GM12891 (cell line): ENCODE measurements at places on chromosomes 2 and 18.
A peak's percentile ranks its signal among the peaks of the same experiment; 100 is the strongest.

- DNase-seq, result no peak
Observed at GRCh38 chr2:203989521-203989920, 53.0 kb downstream of the ICOS start.

- no peak for DNase-seq
Observed at GRCh38 chr2:69917852-69918251, 2.9 kb downstream of the MXD1 start.

DNA sequence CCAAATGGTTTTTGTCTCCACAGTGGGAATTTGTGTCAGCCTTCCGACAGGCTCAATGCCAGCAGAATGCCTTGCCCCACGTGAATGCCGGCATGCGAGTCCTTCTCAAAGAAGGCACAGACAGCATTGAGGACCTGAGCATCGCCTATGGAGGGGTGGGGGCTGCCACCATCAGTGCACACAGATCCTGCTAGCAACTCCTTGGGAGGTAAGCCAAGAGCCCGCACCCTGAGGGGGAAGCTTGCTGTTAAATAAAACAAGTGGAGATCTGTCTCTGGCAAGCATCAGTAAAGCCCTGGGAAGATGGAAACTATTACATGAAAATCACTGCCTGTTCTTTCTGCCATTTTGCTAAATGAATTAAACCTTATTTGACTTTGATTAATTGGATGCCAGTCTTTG, 67.5 kb upstream of the BZW1 start:
- no peak for DNase-seq

GRCh38 chr2:235613649-235614048, 119.8 kb downstream of the AGAP1 start:
- no peak for DNase-seq

GRCh38 chr2:42725657-42726056, 38.3 kb downstream of the OXER1 start:
- DNase-seq, result no peak

DNA sequence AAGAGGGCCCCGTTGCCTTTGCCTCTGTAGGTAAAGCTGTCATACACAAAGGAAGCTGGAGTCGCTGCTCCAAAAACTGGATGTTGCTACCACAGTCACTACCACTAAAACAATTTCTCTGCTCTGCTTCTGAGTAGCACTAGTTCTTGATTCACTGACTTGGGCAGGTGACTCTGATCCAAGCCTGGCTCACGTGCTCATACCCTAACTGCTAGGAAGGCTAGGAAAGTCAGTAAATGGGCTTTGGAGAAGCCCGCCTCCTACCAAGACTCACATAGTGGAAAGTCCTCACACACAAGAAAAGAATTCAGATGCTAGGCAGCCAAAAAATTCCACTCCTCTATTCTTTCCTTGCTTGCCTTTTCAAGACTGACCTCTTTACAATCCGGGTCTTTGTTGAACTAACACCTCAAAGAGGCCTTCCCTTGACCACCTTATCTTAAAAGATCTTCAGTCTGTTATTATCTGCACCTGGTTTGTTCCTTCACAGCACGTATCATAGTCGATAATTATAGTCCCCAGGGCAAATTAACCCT, 11.4 kb upstream of the DYNC1I2 start:
- no peak for DNase-seq

GRCh38 chr2:229642371-229642770, 72.0 kb downstream of the DNER start:
- no peak for DNase-seq

DNA sequence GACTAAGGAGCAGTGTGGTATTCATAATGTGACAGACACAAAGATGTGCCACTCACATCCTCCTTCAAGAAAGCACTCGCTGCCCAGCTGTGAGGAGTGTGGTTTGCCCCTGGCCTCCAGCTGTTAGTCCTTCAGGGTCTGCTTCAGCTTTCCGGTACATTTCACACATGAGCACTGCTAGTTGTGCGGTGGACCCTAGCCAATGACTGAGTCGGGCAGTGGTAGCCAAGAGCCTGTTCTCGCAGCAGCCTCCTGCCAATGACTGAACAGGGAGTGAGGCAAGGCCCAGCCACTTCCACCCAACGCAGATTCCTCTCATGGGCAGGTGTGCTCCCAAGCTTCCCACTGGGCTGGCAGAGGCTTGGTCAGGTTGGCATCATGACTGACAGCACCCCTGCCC, 254.3 kb downstream of the RBM43 start:
- DNase-seq, result no peak

- no peak for DNase-seq
Observed at GRCh38 chr2:102460467-102460866, 12.6 kb upstream of the SLC9A4 start.

- DNase-seq, result peak; percentile 6
Observed at GRCh38 chr2:195961873-195962272, 106.8 kb downstream of the DNAH7 start.

DNA sequence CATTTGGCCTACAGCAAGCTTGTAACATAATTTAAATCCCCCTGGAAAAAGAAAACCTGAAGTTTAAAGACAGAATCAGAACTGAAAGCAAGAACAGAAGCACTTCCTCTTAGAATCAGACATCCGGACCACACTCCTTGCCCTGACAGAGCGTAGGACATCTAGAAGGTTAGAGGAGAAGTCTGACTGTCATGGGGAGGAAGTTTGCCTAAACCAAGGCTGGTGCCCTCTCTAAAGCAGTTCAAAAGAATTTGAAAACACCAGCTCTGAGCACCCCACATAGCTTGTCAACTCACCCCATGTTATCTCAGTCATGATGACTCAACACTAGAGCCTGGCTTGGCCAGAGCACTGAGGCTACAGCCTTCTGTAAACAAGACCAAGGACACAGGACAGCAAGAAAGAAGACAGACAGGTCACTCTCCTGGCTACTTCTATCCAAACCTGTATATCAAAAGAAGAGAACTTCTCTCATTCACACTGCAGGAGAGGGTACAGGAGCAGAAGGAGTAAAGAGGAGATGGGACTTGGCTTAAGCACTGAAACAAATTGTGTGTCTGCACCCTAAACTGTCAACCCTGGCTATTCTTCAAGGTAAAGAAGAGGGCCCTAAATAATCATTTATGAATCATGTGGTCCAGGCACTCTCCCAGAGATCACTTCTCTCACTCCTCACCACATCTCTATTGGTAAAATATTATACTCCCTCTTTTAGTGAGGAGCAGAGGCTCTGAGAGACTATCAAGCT, 198.6 kb downstream of the MEMO1 start:
- DNase-seq, result peak; percentile 56

GRCh38 chr18:38241216-38241615, 675.6 kb upstream of the CELF4 start:
- no peak for DNase-seq

DNA sequence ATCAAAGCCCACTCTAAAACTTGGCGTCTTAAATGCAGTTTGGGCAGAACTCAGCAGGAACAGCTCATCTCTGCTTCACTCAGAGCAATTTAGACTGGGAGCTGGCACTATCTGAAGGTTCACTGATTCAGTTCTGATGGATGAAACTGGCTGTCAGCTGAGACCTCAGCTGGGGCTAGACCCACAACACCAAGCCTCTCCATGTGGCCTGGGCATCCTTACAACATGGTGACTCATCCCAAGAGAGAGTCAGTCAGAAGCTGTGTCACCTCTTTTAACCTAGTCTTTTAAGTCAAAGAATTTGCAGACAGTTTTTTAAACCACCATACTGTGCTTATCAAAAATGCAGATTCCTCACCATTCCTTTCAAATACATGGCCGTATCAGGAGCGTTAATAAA, 62.6 kb upstream of the ZNF397 start:
- DNase-seq, result no peak

- DNase-seq, result no peak
Observed at GRCh38 chr2:28321426-28321825, 71.2 kb upstream of the FOSL2 start.

DNA sequence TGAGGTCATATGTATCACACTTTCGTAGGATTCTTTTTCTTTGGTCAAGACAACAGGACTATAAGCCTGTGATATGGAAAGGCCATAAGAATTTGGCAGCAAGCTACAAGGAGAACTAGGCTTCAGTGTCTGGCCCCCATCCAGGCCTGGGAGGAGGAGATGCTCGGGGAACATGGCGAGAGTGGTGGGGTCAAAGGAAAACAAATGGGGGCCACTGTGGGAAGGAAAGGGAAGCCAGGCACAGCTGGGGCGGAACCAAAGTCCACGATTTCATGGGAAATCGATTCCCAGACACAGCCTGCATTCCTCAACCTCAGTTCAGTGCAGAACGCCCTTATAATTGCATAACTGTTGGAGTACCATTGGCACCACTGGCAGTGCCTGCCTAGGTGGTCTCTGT, 58.2 kb downstream of the MBP start:
- DNase-seq, result no peak

GRCh38 chr2:24409700-24410556, 49.6 kb upstream of the ITSN2 start:
- peak; percentile 46 for DNase-seq

- peak; percentile 75 for DNase-seq
Observed at GRCh38 chr2:240595381-240596079, 9.0 kb downstream of the CAPN10 start.

DNA sequence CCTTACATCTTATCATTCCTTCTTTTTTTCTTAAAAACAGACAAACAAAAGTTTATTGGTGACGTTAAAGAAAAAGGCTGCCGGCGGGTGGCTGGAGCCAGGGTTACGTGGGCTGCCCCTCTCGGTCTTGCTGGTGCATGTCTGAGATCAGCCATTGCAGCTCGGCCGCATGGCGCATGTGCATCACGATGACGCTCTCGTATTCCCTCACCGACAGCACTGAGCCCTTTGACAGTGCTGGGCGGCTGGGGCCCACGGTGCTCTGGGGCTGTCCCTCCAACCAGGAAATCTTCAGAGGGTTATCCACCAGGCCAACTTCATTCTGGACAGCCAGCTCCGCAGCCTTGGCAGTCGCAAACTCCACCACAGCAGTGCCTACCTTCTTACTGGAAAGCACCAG, 1081.8 kb upstream of the TMEFF2 start:
- DNase-seq, result no peak

DNA sequence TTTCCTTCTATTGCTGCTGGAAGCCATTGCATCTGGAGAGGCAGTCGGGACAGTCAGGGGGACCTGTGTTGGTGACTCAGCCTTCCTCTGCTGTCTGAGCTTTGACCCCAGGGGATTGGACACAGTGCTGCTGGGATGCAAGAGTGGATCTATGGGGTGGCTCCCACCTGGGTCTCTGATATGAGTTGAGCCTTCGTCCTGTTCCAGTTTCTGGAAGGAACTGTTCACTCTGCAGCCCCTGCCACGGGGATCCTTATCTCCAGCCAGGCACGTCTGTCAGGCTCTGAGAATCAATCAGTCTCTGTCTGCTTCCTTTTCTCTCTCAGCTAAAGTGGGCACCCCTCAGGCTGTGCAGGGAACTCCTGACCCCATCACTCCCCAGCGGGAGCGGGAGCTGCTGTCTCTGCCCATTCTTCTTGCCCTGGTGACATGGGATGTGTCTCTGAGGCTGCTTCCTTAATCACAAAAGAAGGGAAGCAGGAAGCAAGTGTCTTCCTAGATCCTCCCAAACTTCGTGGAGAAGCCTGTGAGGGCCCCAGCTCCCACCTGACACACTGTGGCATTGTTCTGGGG, 51.7 kb downstream of the ARHGAP28 start:
- no peak for DNase-seq

GRCh38 chr2:177675350-177675821, 282.8 kb downstream of the AGPS start:
- DNase-seq, result no peak

GRCh38 chr2:10393640-10393982, 54.5 kb downstream of the ODC1 start:
- no peak for DNase-seq

DNA sequence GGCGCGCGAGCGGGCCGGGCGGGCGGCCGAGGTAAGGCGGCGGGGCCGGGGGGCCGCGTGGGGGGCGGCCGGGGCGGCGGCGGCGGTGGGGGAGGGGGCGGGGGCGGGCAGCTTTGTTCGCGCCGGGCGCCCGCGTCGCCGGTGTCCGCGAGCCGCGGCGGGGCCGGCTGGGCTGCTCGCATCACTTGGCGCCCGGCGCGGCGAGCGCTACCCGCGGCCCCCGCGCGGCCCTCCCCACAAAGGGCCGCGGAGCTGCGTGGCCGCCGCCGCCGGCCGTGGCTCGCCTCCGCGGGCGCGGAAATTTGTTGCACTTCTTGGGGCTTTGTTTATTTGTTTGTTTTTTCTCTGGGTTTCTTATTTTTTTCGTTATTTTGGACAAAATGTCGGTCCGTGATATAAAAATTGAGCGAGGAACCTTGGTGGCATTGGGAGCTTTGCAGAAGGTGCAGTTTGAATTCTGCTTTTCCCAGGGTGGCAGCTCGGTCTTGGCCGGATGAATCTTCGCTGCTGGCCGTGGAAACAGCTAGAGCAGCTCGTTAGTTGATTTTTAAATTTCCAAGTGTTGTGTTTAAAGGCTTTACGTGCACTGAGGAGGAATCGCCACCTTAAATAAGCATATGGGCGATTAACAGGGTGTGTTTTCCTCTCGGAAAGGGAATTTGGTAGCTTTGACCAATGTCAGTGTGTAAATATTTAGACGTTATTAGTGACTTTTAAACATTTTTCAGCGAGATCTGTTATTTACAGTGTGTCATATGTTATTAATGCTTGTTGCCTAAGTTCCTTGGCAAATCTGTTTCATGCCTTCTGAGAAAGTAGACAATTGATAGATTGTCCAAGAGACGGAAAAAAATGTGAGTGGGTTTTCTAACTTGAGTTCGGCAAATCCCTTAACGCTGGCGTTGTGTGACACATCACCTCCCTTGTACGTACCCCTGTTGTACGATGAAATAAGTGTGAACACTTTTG, 822 bp downstream of the UBE2E3 start:
- DNase-seq, result peak; percentile 15

DNA sequence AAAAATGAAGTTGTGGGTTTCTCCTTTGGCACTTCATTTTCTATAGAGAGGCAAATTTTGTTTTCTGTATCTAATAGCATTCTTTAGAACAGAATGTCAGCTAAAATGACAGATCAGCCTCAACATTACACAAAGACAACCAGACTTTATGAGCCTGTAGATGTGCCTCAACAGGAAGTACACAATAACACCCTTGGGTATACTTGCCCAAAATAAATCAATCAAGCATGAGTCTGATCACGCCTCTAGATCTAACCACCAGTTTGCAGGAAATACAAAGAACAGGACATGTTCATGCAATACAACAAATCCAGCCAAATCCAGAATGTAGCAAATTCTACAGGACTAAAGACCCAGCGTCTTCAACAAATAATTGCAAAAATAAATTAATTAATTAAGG, 11.2 kb upstream of the DAPL1 start:
- DNase-seq, result no peak

GRCh38 chr18:36031903-36032302, 35.5 kb downstream of the RPRD1A start:
- no peak for DNase-seq

DNA sequence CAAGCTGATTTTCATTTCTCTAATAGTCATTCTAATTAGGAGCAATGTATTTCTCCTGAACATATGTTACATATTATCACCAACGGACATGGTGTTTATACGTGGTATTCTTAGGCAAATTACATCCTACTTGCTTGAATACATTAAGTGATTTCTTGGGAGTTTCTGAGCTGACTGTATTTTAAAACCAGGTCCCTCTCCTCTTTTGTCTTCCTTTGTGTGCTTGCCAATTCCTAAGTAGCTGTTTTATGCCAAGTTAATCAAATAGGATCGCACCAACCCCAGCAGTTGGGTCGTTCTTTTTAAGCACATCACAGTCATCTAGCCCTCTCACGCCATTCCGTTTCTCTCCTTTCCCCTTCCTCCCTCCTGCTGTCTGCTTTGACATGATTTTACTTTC, 75.4 kb upstream of the MAP2 start:
- DNase-seq, result no peak
